ENCODE measurements at places on chromosomes 3 and 15.

DNA sequence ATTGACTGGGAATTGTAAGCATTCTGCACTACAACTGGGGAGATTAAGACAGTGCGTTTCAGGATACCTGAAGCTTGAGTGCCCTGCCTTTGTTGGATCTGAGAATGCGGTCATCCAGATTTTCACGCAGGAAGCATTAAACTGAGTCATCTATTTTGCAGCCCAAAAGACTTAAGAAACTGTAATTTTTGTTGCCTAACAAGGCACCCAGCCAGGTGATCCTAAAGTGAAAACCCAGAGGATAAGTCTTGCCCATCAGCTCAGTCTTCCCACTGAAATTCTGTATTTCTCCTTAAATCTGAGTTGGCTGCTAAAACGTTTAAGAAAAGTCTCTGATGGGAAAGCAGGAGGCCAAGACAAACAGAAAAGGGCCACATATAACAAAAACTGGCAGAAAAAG is 242.5 kb upstream of the TMCO5A start:
- no peak for DNase-seq

DNA sequence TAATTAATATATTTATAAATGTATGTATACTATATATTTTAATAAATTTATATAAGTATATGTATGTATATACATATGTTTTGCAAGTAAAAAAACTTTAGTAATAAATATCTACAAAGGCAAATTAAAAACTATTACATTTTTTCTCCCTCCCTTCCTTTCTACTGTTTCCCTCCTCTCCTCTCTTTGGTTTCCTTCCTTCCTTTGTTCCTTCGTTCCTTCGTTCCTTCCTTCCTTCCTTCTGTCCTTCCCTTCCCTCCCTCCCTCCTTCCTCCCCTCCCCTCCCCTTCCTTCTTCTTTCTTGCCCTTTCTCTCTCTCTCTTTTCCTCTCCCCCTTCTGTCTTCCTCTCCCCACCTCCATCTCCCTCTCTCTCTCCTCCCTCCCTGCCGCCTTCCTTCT is 423.6 kb downstream of the LPP start:
- no peak for DNase-seq

DNA sequence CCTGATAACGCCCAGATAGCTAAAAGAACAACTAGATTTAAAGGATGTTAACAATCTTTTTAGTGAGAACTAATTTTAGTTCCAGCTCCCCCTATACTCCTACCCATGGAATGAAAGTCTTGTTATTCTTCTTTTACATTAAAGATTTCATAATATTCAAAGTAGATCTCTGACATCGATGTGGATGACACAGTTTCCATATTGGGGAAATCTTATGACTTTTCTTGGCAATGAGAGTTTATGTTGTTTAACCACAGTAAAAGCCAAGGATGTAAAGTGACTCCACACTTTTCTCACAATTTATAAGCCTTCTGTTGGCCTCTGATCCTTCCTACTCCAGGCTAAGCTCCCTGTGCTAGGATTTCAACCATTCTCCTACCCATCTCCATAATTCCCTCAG is 332.6 kb upstream of the KCNMB2 start:
- no peak for DNase-seq

GRCh38 chr3:9499455-9500107 is 54.0 kb downstream of the LHFPL4 start:
- DNase-seq = no peak

- DNase-seq = no peak
Measured at GRCh38 chr15:63212050-63213004, 22.9 kb downstream of the RAB8B start.

GRCh38 chr3:15924914-15925313 is 127.1 kb upstream of the ANKRD28 start:
- DNase-seq = no peak

DNA sequence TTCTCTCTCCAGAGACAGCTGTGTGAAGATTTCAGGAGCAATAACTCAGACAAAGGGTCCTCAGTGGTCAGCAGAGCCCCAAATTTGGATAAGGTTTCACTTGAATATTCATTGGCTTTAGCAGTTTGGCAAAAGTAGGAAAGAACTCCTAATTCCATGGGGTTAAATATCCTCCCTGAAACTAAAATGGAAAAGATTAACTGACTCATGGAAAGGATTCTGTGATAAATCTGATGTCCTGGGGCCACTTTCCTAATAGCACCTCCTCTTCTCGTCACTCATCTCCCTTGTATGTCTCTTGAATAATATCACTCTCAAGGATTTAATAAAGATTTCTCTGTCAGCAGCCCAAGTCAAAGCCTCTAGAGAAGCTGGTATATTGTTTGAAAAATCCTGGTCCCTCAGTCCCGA is 33.3 kb upstream of the TBC1D23 start:
- DNase-seq = no peak

DNA sequence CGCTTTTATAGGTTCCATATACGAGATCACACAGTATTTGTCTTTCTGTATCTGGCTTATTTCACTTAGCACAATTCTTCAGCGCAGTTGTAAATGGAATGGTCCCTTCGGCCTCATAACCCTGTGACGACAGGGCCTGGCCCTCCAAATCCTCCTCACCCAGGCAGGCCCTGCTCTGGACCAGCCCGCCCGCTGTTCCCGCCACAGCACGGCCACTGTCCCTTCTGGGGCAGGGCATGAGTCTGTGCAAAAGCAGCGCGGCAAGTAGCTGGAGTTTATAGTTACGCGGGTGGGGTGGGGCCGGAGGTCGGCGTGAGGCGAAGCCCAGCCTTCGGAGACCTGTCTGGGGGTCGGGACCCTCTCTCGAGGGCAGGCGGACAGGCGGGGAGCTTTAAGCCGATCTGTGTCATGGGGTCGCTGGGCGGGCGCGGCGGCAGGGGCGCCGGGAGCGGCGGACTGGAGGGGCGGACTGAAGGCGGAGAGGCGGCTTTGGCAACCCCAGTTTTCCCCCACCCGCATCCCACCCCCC is 543 bp downstream of the ARPIN start:
- DNase-seq = no peak

- DNase-seq = no peak
Measured at GRCh38 chr15:101568821-101569555, 79.5 kb upstream of the PCSK6 start.

All from T-helper 22 cell (primary cell).